DMS53 (cell line): ENCODE measurements at places on chromosomes 11 and 22.

GRCh38 chr11:43952401-43953342 lies 10.2 kb downstream of the C11orf96 start:
- DNase-seq = peak; percentile 55

DNA sequence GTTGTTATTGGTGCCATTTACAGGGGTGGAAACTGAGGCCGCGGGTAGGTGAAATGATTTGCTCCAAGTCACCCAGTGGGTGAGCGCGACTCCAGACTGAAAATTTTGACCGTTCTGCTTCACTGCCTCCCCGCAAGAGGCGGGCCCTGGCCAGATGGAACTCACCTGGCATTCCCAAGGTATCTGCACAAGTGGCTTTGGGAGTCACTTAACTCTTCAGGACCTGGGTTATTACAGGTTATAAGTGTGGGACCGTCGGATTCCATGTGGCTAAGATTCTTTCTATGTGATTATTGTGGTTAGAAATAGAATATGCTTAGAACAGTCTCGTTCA lies 598 bp downstream of the CABIN1 start:
- DNase-seq = peak; percentile 57

GRCh38 chr11:65431451-65432099 lies 9.0 kb downstream of the NEAT1 start:
- no peak for DNase-seq

DNA sequence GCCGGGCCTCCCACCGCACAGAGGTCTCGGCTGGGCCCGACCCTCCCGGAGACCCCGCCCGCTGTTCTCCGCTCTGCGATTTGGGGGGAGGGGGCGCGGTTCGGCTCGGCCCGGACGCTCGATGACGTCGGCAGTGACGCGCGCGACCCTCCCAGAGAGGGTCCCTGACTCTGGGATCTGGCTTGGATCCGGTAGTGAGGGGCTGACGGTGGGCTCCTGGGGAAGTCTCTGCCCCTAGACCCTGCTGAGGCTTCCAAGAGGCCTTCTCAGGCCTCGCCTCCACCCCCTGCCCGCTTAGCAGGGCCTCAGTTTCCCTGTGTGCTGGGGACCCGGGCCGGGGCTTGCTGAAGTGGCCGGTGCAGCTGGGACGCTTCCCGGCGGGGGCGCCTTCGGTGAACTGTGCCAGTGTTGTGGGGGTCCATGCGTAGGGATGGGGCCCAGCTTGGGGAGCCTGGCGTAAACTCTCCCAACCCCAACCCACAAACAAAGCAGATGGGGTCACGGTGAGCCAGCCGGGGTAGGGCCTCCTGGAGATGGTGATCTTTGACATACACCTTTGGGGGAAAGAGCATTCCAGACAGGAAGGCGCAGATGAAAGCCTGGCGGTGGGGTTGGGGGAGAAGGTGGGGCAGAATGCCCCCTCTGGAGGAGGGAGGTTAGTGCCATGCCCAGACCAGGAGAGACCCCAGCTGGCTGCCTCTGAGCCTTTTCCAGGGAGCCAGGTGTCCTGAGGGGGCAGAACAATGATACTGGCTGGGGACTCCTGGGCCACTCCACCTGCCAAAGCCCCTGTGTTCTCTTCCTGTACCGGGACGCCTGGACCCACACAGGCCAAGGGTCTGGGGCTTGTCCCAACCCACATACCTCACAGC lies 1.0 kb downstream of the B4GALNT4 start:
- no peak for DNase-seq

GRCh38 chr11:117818041-117818873 lies 6.3 kb downstream of the FXYD2 start:
- peak; percentile 67 for DNase-seq

DNA sequence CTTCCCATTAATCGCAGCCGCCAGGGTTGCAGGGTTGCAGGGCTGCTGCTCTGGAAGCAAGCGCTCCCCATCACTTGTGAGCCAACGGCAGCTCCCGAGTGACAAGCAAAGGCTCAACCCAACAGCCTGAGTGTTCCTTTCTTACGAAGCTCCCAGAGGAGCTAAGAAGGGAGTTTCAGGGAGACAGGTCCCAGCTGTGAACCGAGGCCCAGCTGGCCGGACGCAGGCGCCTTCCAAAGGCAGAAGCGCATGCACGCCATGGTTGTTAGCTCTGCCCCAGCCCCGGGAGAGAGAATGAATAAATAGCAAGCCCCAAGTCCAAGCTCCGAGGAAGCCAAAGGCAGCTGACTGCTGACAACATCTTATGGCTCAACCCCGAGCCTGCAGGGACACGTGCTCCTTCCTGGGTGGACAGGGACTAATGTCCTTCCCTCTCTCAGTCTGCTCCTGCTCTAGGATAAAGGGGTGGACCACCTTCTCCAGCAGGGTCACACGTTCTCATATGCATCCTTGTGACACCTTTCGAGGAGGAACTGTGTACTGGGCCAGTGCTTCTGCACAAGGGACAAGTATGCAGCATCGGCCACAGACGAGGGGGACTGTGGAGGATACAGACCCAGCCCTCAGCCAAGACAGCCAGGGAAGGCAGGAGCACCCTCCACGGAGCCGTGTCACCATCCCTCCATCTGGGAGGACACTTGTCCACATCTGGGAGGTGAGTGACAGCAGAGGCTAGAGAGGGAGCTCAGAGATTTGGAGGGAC lies 29.9 kb downstream of the SHANK2 start:
- no peak for DNase-seq

GRCh38 chr11:31827455-31828206 lies 16.5 kb upstream of the PAX6 start:
- DNase-seq = peak; percentile 16

DNA sequence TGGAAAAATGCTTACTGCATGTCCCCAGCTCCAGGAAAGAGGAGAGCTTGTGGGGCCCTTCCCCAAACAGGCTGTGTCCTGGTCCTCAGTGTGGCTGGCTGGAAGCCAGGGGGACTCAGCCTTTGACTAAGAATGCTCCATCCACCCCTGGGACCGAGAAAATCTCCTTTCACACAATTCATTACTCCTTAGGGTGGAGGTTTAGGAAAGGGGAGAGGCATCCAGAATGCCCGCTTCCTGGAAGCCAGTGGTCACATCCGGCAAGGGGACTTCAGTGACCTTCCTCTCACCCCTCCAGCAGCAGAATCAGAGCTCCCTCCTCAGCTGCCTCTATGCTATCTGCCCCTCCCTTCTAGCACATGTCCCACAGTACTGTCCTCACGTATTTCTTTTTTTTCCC lies 21.9 kb downstream of the ATG16L2 start:
- peak; percentile 43 for DNase-seq

DNA sequence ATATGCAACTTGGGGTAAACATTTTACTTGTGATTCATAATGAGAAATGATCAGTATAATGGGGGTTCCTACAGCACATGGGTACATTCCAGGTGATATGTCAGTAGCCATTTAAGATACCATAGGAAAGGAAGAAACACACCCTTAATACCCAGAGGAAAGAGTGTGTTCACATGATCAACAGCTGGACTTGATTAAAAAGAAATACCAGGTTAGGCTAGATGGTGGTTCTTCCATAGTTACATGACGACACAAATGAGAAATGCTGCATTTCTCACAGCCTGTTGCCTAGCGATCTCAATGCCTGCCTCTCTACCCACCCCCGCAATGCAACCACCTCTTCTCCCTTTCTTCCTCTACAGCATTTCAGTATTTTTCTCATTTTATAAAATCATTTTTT lies 96.8 kb downstream of the TTC28 start:
- no peak for DNase-seq

- DNase-seq = no peak
Observed at GRCh38 chr11:57376095-57377090, 4.6 kb downstream of the PRG3 start.

DNA sequence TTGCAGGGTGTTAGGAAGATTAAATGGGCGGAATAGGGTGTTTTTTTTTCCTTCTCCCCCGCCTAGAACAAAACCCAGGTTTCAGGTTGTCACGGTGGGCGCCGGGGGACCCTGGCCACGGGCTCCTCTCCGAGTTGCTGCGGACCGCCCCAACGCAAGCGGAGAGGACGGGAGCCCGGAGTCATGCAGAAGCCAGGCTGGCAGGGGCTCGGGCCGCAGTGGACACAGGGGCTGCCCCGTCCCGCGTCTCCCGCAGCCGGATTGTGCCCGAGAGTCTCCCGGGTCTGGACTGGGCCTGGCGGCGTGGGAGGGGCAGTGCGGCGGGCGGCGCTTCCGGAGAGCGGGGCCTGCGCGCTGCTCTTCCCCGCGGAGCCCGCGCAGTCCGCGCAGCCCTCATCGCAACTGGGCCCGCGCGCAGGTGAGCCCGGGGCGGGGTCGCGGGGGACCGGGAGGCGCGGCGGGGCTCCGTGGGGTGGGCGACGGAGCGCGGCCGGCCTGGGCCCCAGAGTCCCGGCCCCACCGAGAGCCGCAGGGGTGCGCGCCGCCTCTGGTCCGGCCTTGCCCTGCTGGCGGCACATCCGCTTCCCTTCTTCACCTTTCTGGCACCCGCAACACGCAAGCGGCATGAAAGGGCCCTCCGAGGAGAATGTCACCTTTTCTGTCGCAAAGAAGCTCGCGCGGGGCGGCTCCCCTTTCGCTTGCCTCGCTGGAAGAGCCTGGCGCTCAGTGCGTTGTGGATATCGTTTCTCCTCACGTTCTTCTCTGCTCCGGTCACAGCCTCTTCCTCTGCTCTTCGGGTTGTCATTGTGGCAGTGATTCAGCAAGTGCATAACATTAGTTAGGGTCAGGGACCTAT lies at the start of gene TIRAP:
TIRAP (plus strand) TSS at position 358 of the 856 bp plus-strand sequence. CDS start 7,802 bp downstream, outside the sequence.
- peak; percentile 84 for DNase-seq

- no peak for DNase-seq
Observed at GRCh38 chr11:55572548-55572947, 620 bp downstream of the OR4C16 start.

- no peak for DNase-seq
Observed at GRCh38 chr11:103433386-103434072, 324.3 kb downstream of the DYNC2H1 start.

DNA sequence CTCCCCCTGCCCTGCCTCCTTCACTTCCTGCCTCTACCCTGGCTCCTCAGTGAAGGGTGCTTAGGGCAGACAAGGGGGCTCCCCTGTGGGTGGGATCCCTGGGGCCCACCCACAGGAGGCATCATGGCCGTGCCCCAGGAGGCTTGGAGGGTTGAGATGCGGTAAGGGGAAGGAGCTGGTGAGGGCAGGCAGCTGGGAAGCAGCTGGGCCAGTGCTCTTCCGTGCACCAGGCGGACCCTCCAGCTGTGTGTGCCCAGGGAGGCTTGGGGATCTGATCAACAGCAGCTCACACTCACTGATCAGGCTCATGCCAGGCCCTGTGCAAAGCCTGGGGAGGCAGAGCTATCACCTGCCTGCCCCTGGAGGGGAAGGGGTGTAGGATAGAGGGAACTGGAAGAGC lies 59.3 kb upstream of the TTLL12 start:
- peak; percentile 9 for DNase-seq

DNA sequence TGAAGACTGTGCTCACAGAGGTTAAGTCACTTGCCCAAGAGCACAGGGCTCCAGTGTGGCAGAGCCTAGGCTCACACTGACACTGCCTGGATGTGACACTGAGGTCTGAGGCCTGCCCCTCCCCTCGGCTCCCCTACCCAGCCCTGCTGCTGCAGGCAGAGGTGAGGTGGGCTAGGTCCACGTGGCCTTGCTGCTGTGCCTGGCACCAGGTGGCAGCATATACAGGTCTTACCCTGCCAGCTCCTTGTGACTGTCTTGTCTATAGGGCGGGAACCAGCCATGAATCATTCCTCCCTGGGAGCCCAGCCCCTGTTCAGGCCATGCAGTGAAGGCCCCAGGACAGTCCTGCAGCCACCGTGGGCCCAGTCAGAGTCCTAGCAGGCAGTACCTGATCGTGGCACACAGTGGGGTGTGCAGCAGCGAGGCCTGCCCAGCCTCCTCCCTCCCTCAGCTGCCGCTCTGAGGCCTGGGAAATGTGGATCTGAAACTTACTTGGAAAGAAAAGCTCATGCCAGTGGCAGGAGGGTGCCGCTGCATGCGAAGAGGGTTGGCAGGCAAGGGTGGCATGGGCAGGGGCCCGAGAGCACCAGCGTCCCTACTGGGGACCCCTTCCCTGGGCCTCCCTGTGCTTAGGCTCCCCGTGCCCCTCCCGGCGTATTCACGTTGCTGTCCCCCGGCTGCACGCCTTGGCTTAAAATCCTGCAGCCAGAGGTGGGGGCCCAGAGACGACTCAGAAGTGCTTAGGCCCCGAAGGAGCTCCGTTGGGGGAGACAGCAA lies 1.2 kb upstream of the CERK start:
- DNase-seq = peak; percentile 92

DNA sequence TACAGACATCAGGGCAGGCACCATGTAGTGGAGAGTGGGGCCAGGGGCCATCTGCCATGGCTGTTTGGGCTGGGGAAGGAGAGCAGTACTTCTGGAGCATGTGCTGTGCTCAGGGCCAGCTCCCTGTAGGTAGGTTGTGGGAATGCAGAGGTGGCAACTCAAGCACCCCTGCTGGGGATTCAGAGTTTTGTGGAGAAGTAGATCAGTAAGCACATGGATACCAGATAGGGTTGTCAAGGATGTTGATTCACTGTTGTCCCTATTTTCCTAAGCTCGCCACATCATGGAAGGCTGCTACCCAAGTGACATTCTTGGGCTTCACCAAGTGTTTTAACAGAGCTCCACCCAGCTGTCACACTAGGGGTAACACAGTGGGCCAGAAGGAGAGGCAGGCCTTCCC lies 67.2 kb downstream of the BMAL1 start:
- DNase-seq = no peak

- no peak for DNase-seq
Observed at GRCh38 chr11:27233654-27234042, 129.4 kb downstream of the CCDC34 start.

DNA sequence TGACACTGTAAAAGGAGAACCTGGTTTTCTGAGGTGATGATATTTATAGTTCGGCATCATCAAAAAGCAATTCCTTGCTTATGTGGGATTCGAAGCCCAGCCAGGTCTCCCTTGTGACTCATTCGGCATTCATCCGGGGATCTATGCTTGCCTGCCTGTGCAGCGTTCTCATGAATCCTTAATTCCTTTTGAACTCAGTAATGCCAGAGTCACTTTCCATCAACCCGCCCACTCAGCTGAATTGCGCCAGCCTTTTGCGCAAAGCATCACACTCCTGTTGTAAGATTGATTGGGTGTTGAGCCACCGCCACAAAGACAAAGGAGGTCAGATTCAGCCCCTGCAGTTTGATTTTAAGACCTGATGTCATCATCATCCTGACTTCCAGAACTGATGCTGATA lies 128.6 kb downstream of the SLC17A6 start:
- DNase-seq = no peak

DNA sequence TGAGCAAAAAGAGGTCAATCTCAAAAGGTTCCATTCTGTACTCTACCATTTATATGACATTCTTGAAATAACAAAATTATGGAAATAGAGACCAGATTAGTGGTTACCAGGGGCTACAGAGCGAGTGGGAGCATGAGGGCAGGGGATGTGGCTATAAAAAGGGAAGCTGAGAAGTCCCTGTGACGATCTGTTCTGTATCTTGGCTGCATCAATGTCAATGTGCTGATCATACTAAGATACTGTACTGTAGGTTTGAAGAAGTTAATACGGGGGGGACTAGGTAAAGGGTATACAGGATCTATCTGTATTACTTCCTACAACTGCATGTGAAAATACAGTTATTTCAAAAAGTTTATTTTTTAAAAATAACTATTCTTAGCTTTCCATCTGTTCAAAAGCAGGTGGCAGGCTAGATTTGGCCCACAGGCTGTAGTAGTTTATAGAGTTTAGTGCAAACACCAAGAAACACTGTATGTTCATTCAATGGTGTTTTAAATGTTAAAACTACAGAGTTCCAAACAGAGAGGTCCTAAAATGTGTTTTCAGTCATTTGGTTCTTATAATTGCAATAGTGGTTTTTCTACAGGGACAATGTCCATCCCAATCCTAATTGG lies 78.2 kb downstream of the SMCO4 start:
- no peak for DNase-seq
